GM12864 (cell line): ENCODE measurements at places on chromosomes 7 and 10.
A peak's percentile ranks its signal among the peaks of the same experiment; 100 is the strongest.

GRCh38 chr7:90425376-90425775 lies 22.1 kb downstream of the CLDN12 start:
- DNase-seq, result no peak

- DNase-seq, result no peak
Observed at GRCh38 chr10:35895331-35895730, 253.2 kb upstream of the FZD8 start.

DNA sequence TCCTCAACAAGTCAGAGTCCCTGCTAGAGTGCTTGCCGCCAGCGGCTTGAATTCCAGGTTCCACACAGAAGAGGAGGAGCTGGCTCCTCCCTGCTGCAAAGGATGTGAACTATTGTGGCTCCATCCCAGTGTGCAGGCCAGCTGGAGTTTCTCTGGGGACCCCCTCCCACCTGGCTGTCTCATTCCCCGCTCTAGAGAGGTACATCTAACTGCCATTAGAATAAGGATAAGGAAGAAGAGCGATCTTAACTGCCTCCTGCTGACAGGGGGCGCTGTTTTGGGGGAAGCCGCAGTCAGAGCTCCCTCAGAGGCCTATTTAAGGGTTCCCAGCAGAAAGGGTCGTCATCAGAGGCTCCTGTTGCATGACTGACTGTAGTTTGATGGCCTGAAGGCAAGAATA lies 40.8 kb upstream of the HECW1 start:
- DNase-seq, result no peak

GRCh38 chr10:71312811-71313789 lies 6.0 kb upstream of the SLC29A3 start:
- DNase-seq, result no peak

GRCh38 chr7:133207687-133208086 lies 45.2 kb upstream of the EXOC4 start:
- DNase-seq, result peak; percentile 7

DNA sequence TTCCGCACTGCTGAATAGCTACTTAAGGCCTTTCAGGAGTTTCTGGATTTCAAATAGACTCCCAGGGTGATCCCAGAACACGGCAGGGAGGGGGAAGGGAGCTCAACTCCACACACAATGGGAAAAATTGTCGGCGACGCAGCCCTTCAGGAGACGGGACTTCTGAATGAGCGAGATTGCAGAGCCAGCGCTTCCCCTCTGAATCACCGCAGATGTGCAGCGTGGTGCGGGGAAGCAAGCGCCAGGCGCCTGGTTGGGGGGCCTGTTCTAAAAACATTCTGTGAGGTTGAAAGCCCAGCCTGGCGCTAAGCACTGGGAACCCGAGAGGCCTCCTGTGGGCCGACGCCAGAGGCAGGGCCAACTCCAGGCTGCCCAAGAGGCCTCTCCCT lies 163.3 kb downstream of the MAD1L1 start:
- no peak for DNase-seq

DNA sequence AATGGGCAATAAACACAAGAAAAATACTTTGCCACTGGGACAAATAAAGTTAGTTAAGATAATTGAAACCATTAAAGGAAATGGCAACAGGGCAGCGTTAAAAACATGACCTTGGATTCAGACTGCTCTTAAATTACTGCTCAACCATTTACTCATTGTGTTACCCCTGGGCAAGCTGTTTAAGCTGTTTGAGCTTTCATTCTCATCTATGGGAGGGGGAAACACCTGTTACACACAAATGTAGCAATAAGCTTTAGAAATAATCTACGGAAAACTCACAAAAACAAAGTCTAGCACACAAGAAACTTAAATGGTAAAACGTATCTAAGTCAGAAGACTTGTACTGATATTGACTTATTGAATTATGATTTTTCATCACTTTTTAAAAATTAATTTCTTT lies 137.1 kb downstream of the KMT2E start:
- DNase-seq, result no peak

- DNase-seq, result no peak
Observed at GRCh38 chr10:11081408-11081807, 63.7 kb downstream of the CELF2 start.

- DNase-seq, result no peak
Observed at GRCh38 chr10:70510904-70511303, 32.3 kb downstream of the PALD1 start.

GRCh38 chr7:117673839-117674238 lies 194.0 kb downstream of the CFTR start:
- DNase-seq, result no peak

DNA sequence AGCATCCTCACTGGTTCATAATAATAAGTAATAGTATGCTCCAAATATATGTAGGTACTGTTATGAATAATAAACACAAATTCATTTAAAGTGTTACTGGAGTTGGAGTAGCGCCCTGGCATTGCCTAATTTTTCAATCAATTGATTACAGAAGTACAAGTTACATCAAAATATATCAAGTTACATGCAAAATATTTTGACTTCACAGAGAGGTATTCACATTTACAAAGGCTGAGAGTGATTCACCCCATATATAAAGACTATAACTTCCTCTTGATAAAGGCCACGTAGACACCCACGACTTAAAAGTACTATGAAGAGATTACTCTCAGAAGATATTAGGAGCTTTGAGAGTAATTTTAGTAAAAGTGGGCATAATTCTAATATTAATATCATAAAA lies 13.6 kb upstream of the COL17A1 start:
- no peak for DNase-seq

DNA sequence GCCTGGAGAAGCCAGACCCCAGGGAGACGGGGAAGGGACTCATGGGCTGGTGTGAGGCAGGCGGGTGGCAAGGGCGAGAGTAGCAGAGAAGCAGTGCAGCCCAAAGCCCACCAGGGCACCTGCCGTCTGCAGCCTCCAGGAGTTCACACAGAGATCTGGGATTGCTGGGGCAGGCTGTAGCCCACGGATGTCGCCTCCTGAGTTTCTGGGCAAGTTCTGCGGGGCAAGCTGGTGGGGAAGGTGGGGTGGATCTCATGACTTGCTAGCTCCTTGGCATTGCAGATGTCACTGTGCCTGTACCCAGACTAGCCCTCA lies 6.0 kb downstream of the ADCK2 start:
- DNase-seq, result no peak

GRCh38 chr7:129091484-129092002 lies 36.6 kb upstream of the TNPO3 start:
- DNase-seq, result peak; percentile 64

DNA sequence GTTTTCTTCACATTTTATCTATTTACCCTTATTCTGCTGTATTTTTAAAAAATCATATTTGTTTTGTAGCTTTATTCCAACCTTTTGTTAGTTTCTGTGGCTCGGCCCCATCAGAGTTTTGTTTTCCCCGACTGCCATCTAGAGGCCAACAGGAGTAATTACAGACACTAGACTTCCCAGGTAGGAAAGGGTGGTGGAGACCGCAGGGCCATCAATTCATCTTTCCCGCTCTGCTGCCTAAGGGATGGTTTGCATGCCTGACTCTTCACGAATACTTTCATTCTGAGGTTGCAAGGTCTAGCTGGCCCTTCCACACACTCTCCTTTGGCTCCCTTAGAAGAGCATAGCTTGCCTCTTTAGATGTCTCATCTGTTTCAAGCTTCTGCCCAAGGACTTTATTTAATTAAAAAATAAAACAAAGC lies 38.3 kb downstream of the LYZL2 start:
- peak; percentile 22 for DNase-seq

DNA sequence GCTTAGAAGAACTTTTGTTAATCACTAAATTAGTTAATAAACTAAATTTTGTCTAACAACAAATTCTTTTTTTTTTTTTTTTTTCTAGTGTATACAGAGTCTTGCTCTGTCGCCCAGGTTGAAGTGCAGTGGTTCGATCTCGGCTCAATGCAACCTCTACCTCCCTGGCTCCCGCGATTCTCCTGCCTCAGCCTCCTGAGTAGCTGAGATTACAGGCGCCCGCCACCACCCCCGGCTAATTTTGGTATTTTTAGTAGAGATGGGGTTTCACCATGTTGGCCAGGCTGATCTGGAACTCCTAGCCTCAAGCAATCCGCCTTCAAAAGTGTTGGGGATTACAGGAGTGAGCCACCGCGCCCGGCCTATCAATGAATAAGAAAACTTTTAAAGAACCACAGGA lies 1.1 kb upstream of the IQUB start:
- DNase-seq, result no peak

DNA sequence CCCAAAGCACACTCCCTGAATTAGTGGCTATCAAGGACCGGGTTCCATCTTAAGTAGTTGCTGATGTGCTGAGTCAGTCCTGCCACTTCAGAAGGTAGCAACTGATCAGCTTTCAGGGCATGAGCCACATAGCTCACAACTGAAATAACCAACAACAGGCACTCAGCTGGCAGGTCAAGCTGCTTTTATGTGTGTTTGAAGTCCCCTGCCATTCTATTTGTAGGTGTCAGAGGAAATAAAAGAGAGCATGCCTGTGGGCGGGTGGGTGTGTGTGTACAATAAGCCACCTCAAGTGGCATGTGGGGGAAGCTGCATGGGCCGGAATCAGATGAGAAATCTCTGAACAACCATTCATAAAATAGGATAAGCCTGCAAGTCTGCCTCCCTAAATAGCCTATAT lies 114.3 kb upstream of the YAE1 start:
- no peak for DNase-seq

- no peak for DNase-seq
Observed at GRCh38 chr10:49207113-49207512, 18.9 kb upstream of the TMEM273 start.

- DNase-seq, result peak; percentile 44
Observed at GRCh38 chr10:114492351-114493037, 88.2 kb upstream of the AFAP1L2 start.
